ENCODE measurements at places on chromosomes 6 and 20.

GRCh38 chr20:47263465-47264084 lies 92.9 kb downstream of the ZMYND8 start:
- no peak for DNase-seq

DNA sequence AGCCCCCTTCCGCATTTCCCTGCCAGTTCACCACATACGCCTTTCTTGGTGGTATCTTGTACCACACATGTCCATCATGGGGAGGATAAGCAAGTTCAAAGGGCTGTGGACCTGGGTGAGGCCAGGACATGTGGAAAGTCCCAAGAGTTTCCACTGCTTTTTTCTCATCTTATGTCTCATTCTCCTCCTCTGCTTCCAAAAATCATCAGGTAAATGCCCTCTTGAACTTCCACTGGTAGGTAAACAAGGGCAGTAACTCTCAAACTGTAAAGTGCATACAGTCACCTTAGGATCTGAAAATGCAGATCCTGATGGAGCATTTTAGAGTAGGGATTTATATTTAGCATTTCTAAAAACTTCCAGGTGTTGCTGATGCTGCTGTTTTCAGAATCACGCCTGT lies 7.9 kb upstream of the SIRT5 start:
- DNase-seq = no peak

DNA sequence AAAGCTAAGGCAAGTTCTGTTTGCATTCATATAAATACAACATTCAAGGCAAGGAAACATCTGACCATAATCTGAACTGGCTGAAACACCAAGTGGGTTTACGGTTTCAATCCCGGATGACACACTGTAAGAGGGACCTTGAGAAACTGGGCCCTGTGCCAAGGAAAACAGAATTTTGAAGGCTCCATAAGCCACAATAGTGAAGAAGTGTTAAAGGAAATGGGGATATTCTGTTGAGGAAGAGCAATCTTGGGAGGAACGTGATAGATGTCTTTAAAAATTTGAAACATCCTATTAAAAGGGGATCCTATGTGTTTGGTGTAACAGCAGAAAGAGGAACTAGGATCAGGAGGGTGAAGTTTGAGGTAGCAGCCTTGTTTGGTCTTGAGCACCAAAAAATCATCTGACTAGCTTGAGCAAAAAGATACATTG lies 82.4 kb upstream of the TAB2 start:
- DNase-seq = no peak

DNA sequence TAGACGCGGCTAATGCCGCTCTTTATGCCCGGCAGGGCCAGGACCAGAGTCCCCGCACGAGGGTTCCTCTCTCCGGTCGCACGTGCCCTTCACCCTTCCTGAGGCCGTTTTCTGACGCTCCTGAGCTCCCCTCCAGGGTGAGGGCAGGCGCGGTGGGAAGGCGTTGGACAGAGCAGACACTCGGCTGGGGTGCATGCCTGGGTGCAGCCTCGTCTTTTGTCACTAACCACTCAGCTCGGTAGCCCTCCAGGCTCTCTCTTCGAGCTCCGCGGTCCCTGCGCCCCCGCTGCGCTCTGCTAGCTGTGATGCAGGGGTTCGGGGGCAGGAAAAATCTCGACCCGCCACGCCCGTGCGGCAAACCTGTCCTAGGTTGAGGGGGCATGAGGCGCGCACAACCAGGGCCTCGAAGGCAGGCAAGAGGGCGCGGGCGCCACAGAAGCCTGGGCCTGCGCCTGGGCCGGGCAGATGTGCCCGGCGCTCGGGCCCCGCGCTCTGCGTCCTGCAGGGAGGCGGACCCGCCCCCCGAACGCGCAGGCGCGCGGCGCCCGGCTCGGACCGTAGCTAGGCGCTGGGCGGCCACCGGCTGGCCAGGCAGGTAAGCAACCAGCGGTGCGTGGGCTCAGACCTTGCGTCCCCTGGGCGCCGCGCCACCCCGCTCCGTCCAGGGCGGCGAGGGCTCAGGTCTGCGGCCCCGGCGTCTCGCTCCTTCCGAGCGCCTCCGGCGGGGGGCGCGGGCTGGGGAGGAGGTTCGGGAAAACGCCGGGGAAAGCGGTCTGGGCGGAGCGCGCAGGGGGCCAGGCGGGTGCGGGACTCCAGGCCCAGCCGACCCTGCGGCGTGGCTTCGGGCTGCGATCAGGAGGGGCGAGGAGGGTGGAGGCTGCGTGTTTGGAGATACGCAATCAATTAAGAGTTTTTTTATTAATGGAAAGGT lies at the start of gene L3MBTL1:
TSS of gene L3MBTL1 (plus strand) at position 548 of the 931 bp plus-strand sequence. CDS start 5,807 bp downstream, outside the sequence.
- DNase-seq = no peak

Measured in caudate nucleus (tissue), 63 donors.